ENCODE measurements at places on chromosomes 5 and 9. TPM values are rescaled to one million over a fixed set of nuclear protein-coding genes. Genes with fewer than 3 reads are reported as not detected.

DNA sequence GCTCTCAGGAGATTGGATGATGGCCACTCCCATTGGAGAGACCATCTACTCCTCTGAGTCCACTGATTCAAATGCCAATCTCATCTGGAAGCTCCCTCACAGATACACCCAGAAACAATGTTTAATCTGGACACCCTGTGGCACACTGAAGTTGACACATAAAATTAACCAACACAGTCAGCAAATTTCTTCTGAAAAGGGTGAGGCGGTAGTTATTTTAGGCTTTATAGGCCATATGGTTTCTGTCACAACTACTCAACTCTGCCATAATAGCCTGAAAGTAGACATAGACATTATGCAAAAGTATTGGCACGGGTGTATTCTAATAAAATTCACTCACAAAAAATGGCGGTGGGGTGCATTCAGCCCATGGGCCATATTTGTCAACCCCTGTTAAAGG, 244.5 kb upstream of the VLDLR start:
- H3K27me3 ChIP-seq: peaks cover 8% of the 10 kb centered on the region
- H3K4me3 ChIP-seq: no peak overlapping the region
- H3K27ac ChIP-seq: no peak overlapping the region
- H3K36me3 ChIP-seq: no peaks in the 10 kb centered on the region

- DNase-seq: no peak
- H3K36me3 ChIP-seq: peaks cover 45% of the 10 kb centered on the region
- peaks cover 33% of the 10 kb centered on the region for H3K4me1 ChIP-seq
These were observed 78.8 kb downstream of the NLN start for GRCh38 chr5:65800775-65801174.

- no peaks in the 10 kb centered on the region for H3K27me3 ChIP-seq
- peaks cover 28% of the 10 kb centered on the region for H3K36me3 ChIP-seq
- no peak for DNase-seq
- no peak overlapping the region for H3K4me3 ChIP-seq
These were observed 98.9 kb downstream of the ERCC6L2 start for GRCh38 chr9:95974389-95974788.

The SV2C gene
- total RNA-seq: not detected

- no peaks in the 10 kb centered on the region for H3K27me3 ChIP-seq
- H3K36me3 ChIP-seq: peaks cover 14% of the 10 kb centered on the region
- H3K27ac ChIP-seq: no peak overlapping the region
- H3K4me3 ChIP-seq: no peak overlapping the region
These were observed 175.8 kb downstream of the WDR70 start for GRCh38 chr5:37554938-37555337.

The NTNG2 gene
- total RNA-seq: 0.52 TPM

DNA sequence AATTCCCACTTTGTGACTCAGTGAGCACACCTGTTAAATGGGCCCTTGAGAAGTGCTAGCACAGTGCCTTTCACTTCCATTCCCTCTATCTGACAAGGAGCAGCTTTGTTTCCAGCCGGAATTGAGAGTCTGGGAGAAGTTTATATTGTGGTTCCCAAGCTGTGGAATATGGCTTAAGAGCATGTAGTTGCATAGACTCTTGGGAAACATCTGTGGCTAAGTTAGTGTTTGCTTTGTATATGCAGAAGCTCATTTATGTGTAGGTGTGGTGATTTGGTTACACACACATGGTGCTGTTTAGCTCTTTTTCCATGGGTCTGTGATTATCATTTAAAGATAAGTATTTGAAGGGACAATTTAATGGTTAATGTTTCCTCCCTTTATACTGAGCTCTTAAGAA, 110.5 kb upstream of the HMHB1 start:
- no peaks in the 10 kb centered on the region for H3K4me1 ChIP-seq
- DNase-seq: no peak
- H3K27ac ChIP-seq: no peak overlapping the region
- H3K27me3 ChIP-seq: peaks cover 5% of the 10 kb centered on the region
- no peaks in the 10 kb centered on the region for H3K36me3 ChIP-seq

The BTNL8 gene
- total RNA-seq: not detected

DNA sequence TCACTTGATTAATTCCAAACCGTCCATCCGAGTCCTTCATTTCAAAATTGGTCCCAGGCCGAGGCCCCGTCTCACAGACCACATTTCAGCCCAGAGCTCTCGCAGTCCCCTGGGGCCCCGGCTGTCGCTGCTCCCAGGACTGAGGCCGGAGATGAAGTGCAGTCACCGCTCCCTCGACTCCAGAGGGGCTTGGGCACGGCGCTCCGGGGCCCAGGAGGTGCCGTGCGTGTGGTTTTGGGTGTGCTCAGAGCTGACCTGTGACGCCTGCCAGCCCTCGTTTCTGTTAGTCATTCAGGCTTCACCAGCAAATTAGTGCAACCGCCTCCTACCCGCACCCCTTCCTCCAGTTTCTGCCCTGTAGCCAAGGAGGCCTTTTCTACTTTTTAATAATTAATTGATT, 48.7 kb upstream of the PHYKPL start:
- no peak overlapping the region for H3K4me3 ChIP-seq
- H3K36me3 ChIP-seq: no peaks in the 10 kb centered on the region
- H3K4me1 ChIP-seq: peaks cover 4% of the 10 kb centered on the region

DNA sequence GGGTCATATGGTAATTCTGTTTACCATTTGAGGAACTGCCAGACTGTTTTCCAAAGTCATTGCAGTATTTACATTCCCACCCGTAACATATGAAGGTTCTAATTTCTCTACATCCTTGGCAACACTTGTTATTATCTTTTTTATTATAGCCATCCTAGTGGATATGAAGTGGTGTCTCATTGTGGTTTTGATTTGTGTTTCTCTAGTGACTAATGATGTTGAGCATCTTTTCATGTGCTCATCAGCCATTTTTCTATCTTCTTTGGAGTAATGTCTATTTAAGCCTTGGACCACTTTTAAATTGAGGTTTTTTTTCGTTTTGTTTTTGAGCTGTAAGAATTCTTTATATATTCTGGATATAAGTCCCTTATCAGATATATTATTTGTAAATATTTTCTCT, 132.8 kb upstream of the RUSC2 start:
- no peak for DNase-seq
- H3K27me3 ChIP-seq: peaks cover 2% of the 10 kb centered on the region
- H3K4me3 ChIP-seq: no peak overlapping the region

DNA sequence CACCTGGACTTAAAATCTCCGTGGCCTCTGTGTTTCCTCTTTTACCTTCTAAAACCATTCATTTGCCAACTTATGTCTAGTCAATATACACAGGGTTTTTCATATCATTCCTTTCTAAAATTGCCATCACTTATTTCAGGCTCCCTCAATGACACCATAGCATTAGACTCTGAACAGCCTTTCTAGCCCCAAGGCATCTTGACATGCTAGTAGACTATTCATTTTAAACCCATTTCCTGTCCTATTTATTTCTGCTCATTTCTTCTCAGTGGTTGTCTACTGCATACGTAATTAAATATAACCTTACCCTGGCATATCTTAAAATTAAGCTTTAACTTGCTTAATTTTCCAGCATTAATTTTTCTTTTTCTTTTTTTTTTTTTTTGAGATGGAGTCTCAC, 83.2 kb downstream of the PHAX start:
- H3K4me1 ChIP-seq: peaks cover 32% of the 10 kb centered on the region
- no peak overlapping the region for H3K27ac ChIP-seq
- no peak for DNase-seq
- no peaks in the 10 kb centered on the region for H3K36me3 ChIP-seq
- no peak overlapping the region for H3K4me3 ChIP-seq

GRCh38 chr9:134443174-134444037, 117.2 kb downstream of the RXRA start:
- peaks cover 12% of the 10 kb centered on the region for H3K4me1 ChIP-seq
- no peak overlapping the region for H3K4me3 ChIP-seq
- H3K27me3 ChIP-seq: peaks cover 10% of the 10 kb centered on the region
- no peaks in the 10 kb centered on the region for H3K36me3 ChIP-seq

The OBP2A gene
- total RNA-seq: not detected

GRCh38 chr9:70639853-70640814, 225.7 kb upstream of the KLF9 start:
- no peaks in the 10 kb centered on the region for H3K36me3 ChIP-seq
- no peak overlapping the region for H3K4me3 ChIP-seq

- no peak overlapping the region for H3K4me3 ChIP-seq
- H3K27me3 ChIP-seq: no peaks in the 10 kb centered on the region
- H3K4me1 ChIP-seq: peaks cover 45% of the 10 kb centered on the region
- no peak for DNase-seq
- peak overlapping the region; percentile 52 for H3K27ac ChIP-seq
- H3K36me3 ChIP-seq: peaks cover 7% of the 10 kb centered on the region
These were observed 7.5 kb downstream of the RABGAP1 start for GRCh38 chr9:122948313-122948712.

The TAF11L5 gene
- total RNA-seq: not detected

The ANKRD31 gene
- 0.35 TPM for total RNA-seq

DNA sequence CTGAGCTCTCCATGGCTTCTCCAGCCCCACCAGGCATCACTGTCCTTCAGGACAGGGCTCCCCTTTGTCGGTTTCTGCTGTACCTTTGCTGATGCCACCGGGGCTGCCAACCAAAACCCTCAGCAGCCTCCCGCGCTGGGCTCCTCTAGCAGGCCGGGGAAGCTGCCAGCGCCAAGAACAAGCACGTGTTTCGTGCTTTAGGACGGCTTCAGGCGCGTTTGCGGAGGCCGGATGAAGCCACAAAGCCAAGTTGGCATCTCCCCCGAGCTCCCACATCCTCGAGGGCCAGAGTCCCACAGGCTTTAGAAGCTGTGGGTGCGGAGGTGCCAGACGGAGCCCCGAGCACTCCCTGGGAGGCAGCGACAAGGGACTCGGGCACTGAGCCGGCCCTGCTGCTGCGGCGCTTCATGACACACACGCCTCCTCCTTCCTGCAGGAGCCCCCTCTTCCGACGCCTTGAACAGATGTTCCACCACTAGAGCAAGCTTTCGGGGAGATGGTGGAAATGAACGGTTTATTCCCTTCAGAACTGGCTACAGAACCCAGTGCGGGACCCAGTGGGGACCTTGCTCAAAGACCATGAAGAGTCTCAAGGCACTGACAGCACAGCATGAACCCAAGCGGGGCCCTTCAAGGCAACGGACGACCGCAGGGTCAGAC, 36.7 kb downstream of the SARDH start:
- H3K27ac ChIP-seq: peak overlapping the region; percentile 98
- peak overlapping the region; percentile 88 for H3K4me3 ChIP-seq
- H3K4me1 ChIP-seq: peaks cover 49% of the 10 kb centered on the region

GRCh38 chr5:167759057-167759821, 532.2 kb upstream of the WWC1 start:
- H3K36me3 ChIP-seq: no peaks in the 10 kb centered on the region
- no peak for DNase-seq
- H3K27ac ChIP-seq: no peak overlapping the region
- no peak overlapping the region for H3K4me3 ChIP-seq
- peaks cover 12% of the 10 kb centered on the region for H3K27me3 ChIP-seq

DNA sequence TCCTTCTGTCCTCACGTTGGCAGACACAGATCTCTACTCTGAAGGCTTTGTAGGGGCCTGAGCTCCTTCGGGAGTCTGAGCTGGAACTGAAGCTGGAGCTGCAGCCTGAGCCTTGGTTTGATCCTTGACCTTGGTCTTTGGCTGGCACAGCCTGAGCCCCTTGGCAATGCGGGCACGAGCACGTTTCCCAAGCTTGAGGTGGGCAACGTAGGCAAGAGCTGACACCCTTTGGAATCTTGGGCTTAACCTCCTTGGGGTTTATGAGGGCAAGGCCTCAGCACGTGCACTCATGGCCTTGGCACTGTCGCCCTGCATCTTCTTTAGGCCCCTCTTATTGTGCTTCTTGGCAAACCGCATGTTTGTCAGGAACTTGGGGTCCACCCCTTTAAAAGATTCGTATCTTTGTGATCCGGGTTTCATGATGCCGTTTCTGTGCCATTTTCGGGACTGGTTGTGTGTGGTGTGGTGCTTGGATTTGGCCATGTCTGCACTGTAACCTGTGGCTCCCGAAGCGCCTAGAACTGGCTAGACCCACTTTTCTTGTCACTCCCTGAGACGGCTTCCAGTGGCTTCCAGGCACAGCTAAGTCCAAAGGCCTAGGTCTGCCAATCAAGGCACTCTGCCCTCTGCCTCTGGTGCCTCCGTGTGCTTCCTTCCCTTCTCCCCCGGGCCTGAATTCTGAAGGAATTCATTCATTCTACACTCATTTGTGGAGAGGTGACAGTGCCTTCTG, 1.4 kb downstream of the SUSD1 start:
- H3K27ac ChIP-seq: peak overlapping the region; percentile 79
- peaks cover 19% of the 10 kb centered on the region for H3K27me3 ChIP-seq
- peaks cover 38% of the 10 kb centered on the region for H3K4me1 ChIP-seq
- DNase-seq: no peak
- H3K4me3 ChIP-seq: peak overlapping the region; percentile 82
- H3K36me3 ChIP-seq: peaks cover 2% of the 10 kb centered on the region
